ENCODE measurements at places on chromosomes 3 and 15. TPM values are rescaled to one million over a fixed set of nuclear protein-coding genes. Genes with fewer than 3 reads are reported as not detected.

GRCh38 chr15:41024131-41024530 lies 70.9 kb downstream of the CHAC1 start:
- H3K27me3 ChIP-seq = no peaks in the 10 kb centered on the region
- H3K36me3 ChIP-seq = peaks cover 6% of the 10 kb centered on the region
- no peaks in the 10 kb centered on the region for H3K4me1 ChIP-seq
- H3K27ac ChIP-seq = no peak overlapping the region

GRCh38 chr3:46542344-46542743 lies 23.8 kb downstream of the LRRC2 start:
- H3K4me3 ChIP-seq = no peak overlapping the region
- H3K4me1 ChIP-seq = peaks cover 47% of the 10 kb centered on the region
- no peak for DNase-seq
- no peak overlapping the region for H3K27ac ChIP-seq
- H3K27me3 ChIP-seq = no peaks in the 10 kb centered on the region

CYP19A1 gene
- not detected for total RNA-seq

ETV5 gene
- 2.9 TPM for total RNA-seq

Data from activated T-cell treated with anti-CD3 and anti-CD28 coated beads, Interleukin-2, amount 50 U/mL, for 72 hours (primary cell).